Caki2 (cell line): ENCODE measurements at places on chromosomes 2 and 18.

- peak; percentile 48 for DNase-seq
These were observed 93.6 kb downstream of the ZAP70 start for GRCh38 chr2:97806738-97807618.

- DNase-seq, result no peak
These were observed 2.6 kb downstream of the SLC66A2 start for GRCh38 chr18:79948719-79949411.

DNA sequence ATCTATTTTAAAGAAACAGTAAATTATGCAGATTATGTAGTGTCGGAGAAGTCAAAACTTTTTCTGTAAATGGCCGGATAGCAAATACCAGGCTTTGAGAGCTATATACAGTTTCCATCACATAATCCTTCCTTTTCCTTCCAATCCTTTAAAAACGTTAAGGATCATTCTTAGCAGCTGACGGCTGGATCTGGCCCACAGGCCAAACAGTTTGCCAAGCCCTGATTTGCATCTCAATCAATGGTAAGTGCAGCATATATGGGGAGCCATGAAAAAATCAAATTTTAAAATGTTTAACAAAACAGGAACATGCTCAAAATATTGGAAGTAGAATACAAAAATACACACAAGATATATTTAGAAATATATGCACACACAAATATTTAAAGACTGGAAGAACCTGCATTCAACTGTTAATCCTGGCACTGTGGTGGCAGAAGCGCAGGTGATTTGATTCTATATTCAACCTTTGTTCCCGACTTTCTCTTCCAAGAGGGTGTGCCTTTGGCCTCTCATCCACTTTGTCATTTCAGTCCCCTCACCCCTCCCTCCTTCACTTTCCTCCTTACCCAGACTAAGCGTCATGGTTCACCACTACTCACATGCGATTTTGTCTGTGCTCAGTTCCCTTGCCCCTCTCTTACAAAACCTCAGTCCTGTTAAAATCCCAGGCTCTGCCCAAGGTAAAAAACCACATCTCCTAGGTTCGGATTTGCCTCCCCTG is 27.3 kb downstream of the NDUFA10 start:
- DNase-seq, result no peak

DNA sequence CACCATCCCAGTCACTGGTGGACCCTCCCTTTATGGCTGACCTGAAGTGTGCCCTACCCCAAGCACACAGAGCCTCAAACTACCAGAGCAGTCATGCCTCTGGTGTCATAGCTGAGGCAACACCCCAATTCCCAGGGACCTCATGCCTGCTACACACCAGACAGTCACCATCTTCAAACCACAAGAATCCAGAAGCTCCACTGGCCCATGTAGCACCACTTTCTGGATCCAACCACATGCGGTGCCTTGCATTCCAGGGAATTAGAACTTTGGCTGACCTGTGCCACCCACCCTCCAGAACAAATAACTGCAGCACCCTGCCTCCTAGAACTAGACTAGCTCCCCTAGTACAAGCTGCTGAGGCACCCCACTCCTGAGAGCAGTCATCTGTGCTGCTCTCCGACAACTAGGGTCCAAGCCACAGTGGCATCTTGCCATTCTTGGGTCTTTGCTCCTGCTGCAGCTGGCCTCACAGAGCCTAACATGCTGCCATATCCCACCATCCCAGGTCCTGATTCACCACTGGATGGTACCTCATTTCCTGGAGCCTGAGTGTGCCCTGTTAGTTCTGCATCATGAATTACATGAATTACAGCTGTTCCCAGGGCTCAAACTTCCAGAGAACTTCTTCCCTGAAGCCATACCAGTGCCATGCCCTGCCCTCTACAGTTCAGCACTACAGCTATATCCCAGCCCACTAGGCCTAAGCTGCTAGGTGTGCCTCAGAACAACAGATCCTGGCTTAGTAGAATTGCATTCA is 243.8 kb upstream of the CHST9 start:
- no peak for DNase-seq

DNA sequence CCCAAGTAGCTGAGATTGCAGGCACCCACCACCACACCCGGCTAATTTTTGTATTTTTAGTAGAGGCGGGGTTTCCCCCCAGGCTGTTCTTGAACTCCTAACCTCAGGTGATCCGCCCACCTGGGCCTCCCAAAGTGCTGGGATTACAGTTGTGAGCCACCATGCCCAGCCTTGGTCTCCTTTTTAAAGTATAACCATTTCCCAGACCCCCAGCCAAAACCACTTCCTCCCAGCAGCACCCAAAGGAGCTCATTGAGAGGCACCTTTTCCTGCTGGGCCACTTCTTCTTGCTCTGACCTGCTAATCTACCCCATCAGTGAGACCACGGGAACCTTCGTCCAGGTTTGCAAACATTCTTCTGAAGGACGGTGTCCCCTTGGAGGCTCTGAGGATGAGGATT is 69.9 kb downstream of the INPP5D start:
- no peak for DNase-seq

DNA sequence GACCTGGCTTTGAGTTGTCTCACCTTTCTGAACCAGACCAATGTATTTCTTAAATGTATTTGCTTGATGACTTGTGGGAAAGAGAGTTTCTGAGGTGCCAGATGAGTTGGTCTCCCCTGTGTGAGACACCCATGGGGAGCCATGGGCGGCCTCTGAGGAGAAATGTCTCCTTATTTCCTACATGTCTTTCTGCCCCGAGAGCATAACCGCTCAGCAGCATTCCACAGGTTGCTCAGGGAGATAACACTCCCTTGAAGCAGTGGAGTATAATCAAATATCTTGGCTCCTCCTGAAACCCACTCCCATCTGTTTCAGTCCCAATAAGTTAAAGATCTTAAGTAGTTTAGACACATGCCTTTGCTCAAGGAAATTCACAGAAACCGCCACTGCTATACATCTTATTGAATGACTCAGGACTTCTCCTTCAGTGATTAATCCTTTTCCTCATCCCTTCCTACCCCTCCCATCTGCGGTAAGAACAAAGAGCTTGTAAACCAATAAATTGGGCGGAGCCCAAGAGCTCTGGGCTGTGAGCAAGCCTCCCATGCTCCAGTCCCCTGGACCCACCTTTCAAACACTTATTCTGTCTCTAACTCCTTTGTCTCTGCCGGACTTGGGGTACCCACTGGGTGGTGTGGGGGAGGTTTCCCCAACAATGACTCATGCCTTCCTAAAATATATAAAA is 285.5 kb upstream of the LRRTM4 start:
- DNase-seq, result peak; percentile 18

GRCh38 chr2:30224151-30224550 is 7.2 kb upstream of the LBH start:
- DNase-seq, result no peak

GRCh38 chr18:23336101-23336500 is 117.0 kb upstream of the RIOK3 start:
- no peak for DNase-seq

DNA sequence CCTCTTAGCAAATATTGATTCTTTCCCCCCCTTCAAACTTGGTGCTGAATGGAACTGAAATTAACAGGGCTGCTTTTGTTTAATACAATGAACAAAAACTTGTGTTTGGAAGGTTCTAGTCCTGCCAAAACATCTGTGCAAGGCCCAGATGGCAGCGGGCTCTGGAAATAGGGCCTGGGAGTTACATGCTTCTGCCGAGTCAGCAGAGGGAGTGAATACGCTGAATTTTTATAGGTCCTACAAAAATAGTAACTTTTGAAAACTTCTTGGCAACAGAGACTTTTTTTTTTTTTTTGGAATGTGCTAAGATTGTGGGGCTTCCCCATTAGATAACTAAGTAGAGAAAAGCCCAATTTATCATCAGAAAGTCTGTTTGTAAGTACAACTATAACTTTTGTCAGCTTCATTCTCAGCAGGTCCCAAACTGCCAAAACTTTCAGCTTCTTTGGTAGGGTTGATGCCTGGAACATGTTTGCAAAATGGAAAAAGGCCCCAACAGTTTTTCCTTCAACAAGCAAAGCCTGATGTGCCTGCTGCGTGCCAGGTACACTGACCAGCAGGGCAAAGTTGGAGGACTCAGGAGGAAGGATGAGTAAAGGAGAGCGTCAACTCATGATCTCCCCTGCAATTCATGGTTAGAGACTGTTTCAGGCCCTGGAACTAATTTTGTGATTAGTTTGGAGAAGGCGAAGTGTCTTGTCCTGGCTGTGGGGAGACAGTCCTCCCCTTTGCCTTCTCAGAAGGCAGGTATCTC is 45.1 kb upstream of the HDAC4 start:
- no peak for DNase-seq

DNA sequence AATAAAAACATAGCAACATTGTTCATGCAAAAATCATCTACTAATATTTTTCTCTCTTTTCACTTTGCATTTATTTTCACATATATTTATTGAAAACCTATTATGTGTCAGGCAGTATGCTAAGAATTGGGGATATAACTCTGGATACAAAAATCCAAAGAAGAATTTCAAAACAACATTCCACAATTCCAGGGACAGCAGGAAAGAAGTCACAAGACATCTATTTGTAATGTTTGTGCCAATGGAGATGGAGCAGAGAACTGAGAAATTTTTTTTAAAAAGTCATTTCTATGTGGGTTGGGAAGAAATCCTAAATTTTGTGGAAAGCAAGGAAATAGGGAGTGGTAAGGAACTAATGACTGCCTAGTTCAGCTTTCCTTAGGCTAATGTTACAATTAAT is 128.6 kb upstream of the TLK1 start:
- no peak for DNase-seq

GRCh38 chr2:85449214-85449588 is 30.7 kb downstream of the SH2D6 start:
- no peak for DNase-seq

GRCh38 chr18:43279015-43279744 is 1.9 kb upstream of the SYT4 start:
- peak; percentile 11 for DNase-seq

GRCh38 chr18:51397347-51397962 is 200.0 kb upstream of the MEX3C start:
- no peak for DNase-seq

DNA sequence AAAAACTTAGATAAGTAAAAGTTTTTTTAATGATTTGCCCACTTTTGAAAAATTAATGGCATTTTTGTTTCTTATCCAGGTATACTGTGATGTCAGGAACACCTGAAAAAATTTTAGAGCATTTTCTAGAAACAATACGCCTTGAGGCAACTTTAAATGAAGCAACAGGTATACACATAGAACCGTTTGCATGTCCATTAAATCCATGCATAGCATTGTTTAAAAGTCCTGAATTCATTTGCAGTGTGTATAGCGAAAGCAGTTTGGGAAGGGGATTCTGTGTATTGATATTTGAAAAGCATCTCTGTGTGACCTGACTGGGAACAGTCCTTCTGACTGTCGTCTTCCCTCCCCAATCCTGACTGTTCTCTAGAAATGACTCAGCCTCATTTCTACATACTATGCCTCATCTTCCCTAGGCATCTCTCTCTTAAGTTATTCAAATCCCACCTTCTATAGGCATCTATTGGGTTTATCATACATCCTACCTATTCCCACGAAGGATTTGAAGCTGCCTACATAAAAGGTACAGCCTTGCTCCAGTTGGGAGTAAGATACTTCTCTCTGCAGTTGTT is 79.2 kb upstream of the MAP3K20 start:
- DNase-seq, result no peak

DNA sequence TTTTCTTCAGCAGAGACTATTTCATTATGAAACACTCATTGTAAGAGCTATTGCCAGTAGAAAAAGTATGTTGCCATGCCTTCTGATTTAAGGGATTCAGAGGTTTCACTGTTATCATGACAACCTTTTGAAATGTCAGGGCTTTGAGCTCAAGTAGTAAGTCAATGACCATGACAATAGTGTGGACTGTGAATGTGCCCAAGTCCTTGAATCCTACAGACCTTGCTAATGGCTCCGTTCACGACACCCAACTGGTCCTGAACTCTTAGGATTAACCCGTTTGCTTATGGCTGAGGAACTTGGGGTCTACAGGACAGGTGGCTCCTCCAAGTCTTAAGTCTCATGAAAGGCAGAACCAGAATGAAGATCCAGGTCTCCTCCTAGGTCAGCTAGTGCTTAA is 17.6 kb upstream of the KIDINS220 start:
- no peak for DNase-seq

- no peak for DNase-seq
These were observed 14.6 kb downstream of the CYP27C1 start for GRCh38 chr2:127205218-127206125.

GRCh38 chr2:15169326-15170069 is 391.6 kb downstream of the NBAS start:
- DNase-seq, result peak; percentile 87

DNA sequence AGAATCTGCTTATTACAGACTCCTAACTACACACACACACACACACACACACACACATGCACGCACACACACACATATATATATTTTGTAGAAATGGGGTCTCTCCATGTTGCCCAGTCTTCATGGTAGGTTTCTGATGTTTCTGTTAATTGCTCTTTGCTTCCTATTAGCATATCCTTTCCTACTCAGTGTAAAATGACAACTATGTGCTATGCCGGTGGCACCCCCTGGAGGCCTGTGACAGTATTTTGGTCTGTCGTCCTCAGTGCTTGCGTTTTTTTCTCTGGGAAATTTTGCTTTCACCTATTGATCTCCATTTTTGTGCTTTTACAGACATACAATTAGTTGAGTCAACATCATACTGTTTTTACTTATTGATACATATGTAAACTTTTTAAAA is 322.1 kb downstream of the LRRTM1 start:
- no peak for DNase-seq

GRCh38 chr18:51340332-51340731 is 142.9 kb upstream of the MEX3C start:
- DNase-seq, result no peak

DNA sequence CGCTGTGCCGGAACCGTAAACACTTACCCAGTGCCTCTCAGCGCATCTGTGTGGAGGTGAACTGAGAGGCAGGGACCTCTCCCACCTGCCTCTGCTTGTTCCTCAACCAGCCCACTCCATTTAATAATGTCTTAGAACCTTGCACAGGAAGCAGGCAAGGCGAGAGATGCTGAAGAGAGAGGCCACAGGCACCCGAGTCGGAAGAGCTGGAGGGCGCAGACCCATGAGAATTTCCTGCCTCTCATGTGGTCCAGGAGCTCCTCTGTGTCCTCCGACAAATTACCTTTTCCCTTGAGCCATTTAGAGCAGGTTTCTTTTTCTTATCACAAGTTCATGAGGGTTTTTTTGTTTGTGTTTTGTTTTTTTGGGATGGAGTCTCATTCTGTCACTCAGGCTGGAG is 4.9 kb upstream of the RFX8 start:
- DNase-seq, result no peak

- DNase-seq, result no peak
These were observed 6.7 kb downstream of the DLX1 start for GRCh38 chr2:172091761-172092566.

DNA sequence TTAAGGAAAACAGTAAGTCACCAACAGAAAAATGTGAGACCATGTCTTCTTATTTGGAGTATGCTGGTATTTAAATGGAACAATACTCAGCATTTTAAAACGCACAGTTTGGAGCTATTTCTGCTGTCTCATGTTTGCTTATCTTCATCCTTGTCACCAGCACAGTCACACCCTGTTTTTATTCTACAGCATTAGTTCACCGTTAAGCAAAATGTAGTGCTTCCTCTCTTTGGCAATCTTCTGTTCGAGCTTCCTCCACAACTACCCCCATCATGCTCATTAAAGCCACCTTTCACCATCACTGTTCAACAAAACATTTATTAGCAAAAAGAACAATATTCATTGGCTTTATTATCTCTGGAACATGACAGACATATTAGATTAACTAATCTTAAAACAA is 64.0 kb downstream of the SLC40A1 start:
- no peak for DNase-seq

GRCh38 chr2:54840559-54841468 is 117.4 kb downstream of the EML6 start:
- DNase-seq, result no peak
